Hematopoietic multipotent progenitor cell treated with erythropoietin and hydrocortisone succinate and interleukin-3 and kit ligand, for 15 days (in vitro differentiated cells): ENCODE measurements at places on chromosomes 11 and 22.

- no peak for DNase-seq
These were observed 48.8 kb downstream of the MN1 start for GRCh38 chr22:27752771-27753170.

DNA sequence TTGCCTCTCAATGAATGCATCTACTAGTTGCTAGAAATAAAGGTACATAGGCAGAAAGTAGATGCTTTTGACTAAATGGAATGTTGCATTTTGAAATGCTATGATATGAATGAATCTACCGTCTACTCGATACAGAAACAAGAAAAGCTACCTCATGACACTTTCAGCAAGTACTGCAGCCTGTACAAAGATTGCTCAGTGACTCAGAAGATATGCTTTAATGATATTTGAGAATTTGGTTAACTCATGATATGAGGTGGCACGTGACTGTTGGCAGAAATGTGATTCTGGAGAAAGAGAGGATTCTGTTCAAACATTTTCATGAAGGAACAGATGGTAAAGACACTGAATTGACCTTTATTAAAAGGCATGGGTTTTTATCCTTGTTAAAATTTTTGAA is 76.0 kb downstream of the HSD17B12 start:
- DNase-seq, result no peak

DNA sequence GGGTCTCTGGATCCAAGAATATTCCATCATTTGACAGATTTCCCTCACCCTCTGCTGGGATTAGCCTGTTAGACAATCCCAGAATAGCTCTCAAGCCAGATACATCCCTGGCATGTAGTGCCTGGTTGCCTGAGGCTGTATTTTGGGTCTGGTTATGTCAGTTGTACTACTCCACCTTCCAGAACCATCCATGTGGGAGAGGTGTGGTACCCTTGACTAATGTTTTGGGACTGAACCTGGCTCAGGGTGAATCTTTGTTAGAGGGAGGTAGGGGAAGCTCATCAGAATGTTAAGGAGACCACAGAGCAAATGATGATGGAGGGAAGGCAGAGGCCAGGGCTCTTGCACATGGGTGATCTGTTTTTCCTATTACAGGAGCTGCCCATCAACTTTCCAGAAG is 5.2 kb downstream of the C11orf52 start:
- DNase-seq, result no peak

DNA sequence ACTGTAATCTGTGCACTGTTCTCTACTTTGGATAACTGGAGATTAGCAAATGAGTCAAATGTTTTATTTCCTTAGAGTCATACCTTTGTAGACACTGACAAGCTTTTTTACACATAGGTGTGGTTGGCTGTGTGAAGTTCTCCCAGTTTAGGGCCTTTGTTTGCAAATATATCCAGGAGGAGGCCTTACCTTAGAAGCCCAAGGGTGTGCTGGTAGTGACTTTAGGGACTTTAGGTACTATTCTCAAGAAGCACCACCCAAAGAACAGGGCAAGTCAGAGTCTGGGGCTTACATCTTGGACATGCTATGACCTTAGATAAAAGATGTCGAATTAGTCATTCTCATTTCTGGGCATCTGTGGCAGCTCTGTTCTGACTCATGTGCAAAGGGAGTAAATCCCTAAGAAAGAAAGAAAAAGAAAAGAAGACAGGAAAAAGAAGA is 4.8 kb upstream of the FAR1 start:
- DNase-seq, result no peak

DNA sequence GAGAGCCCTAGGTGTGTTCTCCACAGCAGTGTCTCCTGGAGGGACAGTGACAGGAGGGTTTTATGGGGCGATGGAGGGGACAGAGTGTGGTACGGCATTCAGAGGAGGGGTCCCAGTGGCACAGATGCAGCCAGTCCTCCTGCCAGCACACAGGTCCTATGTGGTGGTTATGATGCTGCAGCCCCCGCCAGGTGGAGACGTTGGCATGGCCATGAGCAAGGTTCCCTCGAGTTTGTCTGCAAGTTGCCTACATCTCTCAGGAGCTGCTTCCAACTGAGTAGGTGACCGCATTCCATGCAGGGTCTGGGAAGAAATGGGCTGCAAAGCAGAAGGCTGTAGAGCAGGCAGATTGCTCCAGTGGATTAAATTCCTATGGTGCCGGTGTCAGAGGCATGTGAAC is 646.0 kb downstream of the TBC1D22A start:
- no peak for DNase-seq

GRCh38 chr11:126149759-126150625 is 61.5 kb downstream of the RPUSD4 start:
- DNase-seq, result no peak

DNA sequence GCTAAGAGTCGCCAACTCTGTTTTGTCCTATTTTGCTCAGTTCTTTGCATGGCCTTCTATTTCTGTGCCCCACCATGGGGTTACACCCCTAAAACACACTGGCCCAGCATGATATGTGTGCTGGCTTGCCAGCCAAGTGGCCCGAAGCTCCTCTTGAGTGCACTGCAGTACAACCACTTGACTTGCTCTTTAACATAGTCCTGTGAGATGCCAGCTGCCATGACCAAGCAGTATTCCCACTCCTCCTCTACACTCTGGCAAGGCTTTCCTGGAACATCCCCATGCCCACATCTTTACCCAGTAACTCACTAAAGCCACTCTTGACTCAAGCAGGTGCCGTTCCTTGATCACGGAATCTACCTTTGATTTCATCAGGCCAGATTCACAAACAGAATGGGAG is 102.9 kb upstream of the GAL start:
- no peak for DNase-seq

- no peak for DNase-seq
These were observed 348.9 kb downstream of the LRRC4C start for GRCh38 chr11:41110527-41110926.

DNA sequence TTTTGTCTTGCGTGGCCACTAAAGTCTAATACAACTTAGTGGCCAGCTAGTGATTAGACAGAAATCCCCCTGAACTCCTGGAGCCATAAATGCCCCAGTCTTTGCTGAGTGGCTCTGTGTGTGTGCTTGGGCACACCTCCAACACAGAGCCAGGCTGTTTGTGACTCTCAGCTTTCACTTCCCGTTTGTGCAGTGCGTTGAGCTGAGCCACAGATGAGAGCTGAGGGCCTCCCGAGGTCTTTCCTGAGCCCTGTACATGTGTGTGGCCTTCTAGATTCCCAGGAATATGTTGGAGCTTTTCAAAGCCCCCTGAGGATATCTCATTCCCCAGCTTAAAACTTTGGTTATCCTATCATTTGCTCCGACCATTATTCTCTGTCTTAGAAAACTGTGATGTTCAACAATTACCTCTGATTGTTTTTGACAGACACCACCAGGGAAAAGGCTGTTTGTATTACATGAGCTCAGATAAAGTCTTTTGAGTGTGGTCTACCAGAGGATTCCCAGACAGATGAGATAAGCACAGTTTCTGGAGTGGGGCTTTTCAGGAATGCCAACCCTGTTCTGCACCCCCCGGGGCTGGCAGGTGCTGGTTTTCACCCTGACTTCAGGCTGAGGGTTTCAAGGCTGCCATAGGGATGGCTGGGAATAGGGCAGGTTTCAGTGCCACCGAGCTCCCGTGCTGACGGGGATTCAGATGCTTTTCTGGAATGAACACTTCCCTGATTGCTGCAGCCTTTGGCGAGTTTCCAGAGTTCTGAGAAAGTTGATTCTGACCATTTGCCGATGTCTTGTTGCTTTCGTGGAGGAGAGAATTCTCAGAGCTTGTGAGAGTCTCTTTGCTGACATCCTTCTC is 23.8 kb downstream of the IGHMBP2 start:
- no peak for DNase-seq

DNA sequence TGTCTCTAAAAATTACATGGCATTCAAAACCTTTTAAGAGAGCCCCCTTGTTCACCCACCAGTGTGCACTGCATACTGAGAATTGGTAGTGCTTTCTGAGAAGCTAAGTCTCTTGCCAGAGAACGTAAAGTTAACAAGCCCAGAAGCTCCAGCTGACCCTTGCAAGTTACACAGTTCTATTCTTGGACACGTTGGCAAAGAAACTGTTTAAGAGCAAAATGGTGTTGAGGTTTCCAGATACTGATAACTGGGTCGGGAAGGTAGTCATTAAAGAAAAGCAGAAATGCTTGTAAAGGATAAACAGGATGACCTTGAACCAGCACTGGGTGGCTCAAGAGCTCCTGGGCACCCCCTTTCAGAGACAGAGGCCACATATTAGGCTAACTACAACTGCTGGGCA is 284.8 kb downstream of the CADM1 start:
- DNase-seq, result no peak
